NCI-H187 treated with DMSO at 0.1 percent for 48 hours (cell line): ENCODE measurements at places on chromosomes 16 and 17.

- DNase-seq, result no peak
Measured at GRCh38 chr16:60582528-60582927, 1453.7 kb downstream of the CDH8 start.

DNA sequence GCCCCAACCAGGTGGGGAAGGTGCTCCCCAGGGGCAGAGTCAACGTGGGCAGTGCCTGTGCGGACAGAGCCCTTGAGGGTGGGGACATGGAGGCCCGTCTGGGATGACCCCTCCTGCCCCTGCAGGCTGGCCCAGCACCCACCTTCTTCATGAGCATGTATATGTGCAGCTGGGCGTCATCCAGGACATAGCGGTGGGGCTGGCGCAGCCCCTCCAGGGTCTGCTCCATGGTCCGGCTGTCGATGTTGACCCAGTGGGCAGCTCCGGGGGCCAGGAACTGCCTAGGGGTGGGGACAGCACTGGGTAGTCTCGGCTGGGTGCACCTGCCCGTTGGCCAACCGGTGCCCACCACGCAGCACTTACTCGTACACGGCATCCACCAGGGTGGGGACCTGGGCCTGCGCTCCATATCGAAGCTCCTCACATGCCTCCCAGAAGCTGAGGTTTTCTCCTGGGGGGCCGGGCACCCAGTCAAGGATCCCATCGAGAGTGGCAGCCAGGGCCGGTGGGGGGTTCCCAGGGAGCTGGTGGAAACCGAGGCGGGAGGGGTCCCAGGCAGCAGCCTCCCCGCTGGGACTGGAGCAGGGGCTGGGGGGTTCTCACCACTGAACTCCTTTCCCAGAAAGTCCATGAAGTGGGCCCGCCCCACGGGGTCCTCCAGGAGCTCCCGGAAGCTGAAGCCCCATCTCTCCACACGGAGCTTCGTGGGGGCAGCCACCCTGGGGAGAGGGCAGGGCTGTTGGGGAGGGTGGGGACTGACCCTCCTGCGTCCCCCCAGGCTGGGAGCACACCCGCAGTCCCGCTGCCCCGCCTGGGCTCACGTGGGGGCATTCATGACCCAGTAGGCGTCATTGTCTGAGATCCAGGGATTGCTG lies 5.1 kb downstream of the RGS11 start:
- no peak for DNase-seq

GRCh38 chr17:65535777-65536572 lies 25.5 kb downstream of the AXIN2 start:
- no peak for DNase-seq

GRCh38 chr17:8797621-8798175 lies 1.5 kb downstream of the MFSD6L start:
- DNase-seq, result no peak

DNA sequence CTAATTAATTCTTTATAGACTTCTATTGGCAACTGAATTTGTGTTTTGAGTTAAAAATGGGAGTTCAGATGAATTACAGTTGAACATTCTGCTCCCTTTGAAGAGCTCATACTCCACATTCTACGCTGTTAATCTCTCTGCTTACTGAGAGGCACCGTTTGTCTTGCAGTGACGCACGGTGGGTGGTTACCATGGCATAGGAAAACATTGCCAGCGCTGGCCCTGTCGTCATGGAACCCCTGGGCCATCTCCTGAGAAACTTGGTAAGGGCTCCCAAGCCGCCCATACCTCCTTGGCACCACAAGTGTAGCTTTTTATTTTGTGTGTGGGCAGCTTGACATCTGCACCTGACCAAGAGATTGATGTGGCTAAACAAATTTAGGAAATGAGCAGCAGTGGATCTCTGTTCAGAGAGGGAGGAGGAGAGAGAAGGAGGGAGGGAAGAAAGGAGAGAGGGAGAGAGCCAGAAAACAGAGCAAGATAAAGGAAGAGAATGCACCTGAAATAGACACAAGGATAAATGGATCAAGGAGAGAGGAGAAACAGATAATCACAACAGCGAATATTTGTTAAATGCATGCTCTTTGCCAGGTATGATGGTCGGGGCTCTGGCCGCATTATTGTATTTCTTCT lies 398.5 kb downstream of the HAPSTR1 start:
- DNase-seq, result no peak

GRCh38 chr17:30341703-30342249 lies 7.9 kb upstream of the TMIGD1 start:
- no peak for DNase-seq

- no peak for DNase-seq
Measured at GRCh38 chr17:65062171-65062915, 5.8 kb upstream of the GNA13 start.

DNA sequence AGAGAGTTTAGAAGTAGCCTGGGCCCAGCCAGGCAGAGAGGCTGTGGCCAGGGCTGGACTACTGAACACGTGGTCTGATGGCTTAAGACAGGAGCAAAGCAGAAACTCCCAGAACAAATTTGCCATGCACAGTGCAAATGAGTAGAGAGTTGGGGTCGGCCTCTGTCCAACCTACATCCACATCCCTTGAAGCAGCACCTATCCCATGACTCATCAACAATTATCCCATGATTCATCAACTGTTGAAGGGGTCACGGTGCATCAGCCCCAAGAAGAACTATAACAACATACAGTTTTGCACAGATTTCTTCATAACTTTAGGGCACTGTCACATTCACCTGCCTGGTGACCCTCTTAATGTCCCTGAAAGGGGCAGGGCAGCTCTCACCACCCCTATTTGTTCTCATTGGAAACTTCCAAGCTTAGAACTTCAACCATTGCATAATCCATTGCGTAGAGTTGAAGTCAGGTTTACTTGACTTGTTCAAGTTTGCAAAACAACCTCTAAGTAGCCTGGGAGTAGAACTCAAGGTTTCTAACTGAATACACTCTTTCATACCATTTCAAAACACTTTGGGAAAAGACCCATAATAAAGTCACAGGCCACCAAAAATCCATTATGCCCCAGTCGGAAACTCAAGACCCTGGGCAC lies 235.2 kb upstream of the CDH5 start:
- no peak for DNase-seq

DNA sequence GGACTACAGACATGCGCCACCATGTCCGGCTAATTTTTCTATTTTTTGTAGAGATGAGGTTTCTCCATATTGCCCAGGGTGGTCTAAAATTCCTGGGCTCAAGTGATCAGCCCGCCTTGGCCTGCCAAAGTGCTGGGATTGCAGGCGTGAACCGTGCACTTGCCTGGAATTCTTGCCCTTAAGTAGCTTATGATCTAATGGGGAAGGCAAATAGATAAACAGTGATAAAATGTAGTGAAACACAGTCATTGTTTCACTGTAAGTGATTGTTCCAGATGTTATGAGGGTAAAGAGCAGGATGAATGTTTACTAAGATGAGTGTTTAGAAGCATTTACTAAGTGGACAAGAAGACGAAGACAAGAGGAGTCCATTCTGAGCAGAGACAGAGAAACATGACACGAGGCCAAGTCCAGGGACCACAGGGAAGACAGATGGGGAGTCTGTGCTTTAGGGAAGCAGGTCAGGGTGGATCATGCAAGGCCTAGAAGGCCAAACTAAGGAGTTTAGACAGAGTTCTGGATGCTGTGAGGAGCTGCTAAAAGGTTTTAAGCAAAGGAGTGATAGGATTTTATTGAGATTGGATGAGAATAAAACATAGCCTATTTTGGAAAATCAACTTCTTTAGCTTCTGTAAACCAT lies 36.9 kb downstream of the YPEL2 start:
- no peak for DNase-seq
